ENCODE measurements at places on chromosomes 11 and 22.

- peak; percentile 59 for DNase-seq
Measured at GRCh38 chr11:72985645-72986044, 156.5 kb downstream of the FCHSD2 start.

DNA sequence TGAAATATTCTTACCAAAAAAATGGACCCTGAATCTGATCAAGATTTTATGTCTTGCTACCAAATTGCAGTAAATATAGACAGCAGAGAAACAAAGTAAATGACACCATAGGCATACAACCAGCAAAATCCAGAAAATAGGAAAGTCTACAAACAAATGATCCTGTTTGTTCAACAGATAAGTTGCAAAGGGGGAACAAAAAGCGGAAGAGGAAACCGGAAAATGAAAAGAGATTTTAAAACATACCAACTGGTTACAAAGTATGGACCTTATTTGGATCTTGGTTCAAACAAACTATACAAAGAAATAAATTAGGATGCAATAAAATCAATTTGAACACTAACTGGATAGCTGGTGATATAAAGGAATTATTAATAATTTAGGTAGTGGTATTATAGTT is 92.0 kb downstream of the TMPRSS5 start:
- no peak for DNase-seq

- DNase-seq = peak; percentile 8
Measured at GRCh38 chr11:18769802-18770456, 21.7 kb downstream of the PTPN5 start.

DNA sequence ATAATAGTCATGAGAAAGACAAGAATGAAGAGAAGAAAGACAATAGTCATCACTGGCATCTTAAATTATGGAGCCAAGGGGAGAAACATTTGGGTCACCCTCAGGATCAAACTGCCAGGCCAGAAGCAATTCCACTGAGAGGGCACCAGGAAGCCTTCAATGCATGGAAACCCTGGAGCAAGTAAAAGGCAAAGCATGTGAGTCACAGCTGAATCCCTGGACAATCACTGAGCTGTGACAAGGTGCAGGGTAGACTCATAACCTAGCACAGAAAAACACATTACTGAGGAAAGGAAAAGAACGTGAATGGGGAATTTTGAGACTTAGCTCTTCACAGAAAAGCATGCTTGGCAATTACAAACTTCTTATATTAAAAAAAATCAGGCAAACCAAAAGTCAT is 1.6 kb downstream of the KCNJ1 start:
- no peak for DNase-seq

DNA sequence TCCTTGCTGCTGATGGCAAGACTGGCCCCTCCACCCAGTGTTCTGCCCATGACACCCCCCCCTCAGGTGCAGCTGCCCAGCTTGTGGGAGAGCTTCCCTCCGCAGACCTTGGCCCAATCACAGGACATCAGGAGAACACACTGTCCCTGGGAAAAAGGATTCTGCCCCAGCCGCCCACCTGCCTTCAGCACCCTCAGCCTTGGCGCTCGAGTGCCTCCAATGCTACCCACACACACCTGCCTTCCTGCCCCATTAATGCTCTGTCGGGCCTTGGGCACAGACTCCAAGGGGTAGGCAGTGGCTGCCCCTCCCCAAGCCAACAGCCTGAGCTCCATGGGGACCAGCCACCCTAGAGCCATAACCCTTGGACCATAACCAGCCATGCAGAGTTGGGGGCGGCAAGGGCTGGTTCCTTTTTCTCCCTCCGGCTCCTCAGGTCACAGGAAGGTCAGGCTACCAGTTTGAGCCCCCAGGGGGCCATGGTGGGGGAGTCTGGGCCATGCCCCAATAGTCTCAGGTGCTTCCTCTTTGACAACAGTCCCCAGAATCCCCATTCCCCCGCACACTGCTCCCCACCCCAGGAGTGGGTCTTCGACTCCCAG is 1.3 kb upstream of the ZNF70 start:
- DNase-seq = peak; percentile 74

- DNase-seq = peak; percentile 73
Measured at GRCh38 chr22:45101515-45102227, 62.1 kb upstream of the NUP50 start.

GRCh38 chr11:19281041-19281440 is 40.3 kb upstream of the E2F8 start:
- DNase-seq = peak; percentile 48

- no peak for DNase-seq
Measured at GRCh38 chr11:7467652-7468051, 17.7 kb upstream of the OLFML1 start.

DNA sequence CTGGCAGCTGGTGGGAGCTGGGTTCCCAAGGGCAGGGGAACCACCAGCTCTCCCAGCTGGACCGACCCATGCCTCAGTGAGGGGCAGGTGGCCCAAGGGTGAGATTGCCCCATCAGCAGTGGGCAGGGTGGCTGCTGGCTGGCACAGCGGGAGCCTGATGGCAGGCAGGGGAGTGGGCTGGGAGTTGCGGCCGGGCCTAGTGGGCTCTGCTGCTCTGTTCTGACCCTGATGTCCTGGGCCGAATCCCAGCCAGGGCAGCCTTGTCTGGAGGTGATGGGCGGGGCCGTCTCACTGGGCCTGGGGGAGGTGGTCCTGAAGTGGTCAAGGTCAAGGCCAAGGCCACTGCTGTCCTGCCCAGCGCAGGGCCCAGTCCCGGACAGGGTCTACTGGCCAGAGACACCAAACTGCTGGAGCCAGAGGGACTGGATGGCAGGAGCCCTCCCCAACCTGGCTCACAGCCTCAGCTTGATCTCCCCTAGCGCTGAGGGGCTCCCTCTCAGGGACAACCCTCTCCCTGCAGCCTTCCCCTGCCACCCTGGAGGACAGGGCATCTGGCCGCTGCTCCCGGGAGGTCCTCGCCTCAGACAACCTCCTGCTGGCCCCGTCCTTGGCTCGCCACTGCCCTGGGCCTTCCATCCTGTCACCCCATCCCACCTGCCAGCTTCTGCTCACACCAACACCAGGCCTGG is 26.5 kb upstream of the PPARA start:
- DNase-seq = no peak

- peak; percentile 66 for DNase-seq
Measured at GRCh38 chr11:13465909-13466371, 2.9 kb upstream of the BTBD10 start.

DNA sequence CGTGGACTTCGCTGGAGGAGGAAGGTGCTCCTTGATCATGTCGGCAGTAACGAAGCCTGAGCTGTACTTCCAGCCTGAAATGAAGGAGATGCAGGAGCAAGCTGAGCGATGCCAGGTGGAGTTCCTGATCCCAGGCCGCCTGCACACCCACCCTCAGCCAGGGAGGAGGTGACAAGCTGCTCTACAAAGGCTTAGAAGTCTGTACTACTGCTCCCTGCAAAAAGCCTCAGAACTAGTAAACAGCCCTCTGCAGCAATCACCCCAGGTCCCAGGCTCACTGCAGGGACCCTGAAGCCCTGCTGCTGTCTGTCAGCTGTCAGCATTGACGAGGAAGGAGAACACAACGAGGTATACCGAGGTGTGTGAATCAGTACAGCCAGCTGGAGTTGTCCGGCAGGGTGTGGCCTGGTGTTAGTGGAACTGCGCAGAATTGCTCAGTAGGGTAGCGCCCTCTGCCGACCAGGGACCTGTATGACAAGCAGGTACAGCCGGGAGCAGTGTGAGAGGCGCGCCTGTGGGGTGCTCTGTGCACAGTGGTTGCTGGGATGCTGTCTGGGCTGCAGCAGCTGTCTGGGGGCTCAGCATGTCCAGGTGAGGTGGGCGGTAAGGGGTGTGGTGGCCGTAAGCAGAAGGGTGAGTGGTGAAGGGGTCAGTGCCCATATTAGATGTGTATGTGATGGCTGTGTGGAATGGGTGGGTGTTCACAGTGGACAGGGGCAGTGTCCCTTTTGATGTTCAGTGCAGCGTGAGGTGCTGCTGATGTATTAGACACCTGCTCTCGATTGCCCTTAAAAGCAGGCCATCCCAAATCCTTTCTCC is 7.6 kb downstream of the CYB5R2 start:
- peak; percentile 74 for DNase-seq

GRCh38 chr11:43404836-43405479 is 46.2 kb downstream of the TTC17 start:
- DNase-seq = no peak

DNA sequence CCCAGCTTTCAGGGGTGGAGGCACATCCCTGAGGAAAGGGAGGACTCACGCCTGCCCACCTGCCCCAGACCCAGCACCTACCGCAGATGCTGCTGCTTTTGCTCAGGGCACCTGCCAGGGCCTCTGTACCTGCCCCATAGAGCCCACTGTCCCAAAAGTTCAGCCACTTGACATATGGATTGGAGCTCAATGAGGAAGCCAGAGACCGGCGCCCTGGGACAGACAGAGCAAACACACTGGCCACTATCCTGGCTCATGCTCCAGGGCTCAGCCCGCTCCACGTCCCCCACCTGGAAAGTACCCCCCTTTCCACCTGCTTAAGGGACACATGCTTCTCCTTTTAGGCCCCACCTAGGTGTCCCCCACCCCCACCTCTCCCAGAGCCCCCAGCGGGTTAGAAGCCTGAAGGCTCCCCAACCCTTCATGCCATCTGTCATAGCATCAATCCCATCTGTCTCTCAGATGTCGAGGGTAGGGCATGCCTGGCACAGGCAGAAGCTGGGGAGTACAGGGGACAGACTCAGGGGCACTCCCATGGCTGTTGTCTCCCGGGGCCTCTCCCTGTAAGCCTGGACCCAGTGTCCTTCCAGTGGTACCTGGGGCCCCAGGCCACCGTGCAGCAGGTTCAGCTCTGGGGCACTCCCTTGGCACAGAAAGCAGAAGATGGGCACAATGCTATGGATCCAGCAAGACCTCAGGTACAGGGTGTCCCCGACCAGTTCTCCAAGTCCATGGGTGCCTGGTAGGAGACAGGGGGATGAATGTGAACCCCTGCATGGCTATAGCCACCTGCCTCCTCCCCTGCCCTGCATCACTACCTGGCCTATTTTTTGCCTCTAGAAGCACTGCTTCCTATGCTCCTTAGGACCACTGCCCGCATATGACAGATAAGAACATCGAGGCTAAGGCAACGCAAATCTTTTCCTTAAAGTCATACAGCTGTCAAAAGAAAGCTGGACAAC is 2.2 kb upstream of the P2RX6 start:
- DNase-seq = peak; percentile 59

GRCh38 chr11:108199446-108200321 is 22.8 kb downstream of the NPAT start:
- peak; percentile 7 for DNase-seq

GRCh38 chr11:68998390-68998911 is 14.6 kb downstream of the MRGPRF start:
- DNase-seq = peak; percentile 94

DNA sequence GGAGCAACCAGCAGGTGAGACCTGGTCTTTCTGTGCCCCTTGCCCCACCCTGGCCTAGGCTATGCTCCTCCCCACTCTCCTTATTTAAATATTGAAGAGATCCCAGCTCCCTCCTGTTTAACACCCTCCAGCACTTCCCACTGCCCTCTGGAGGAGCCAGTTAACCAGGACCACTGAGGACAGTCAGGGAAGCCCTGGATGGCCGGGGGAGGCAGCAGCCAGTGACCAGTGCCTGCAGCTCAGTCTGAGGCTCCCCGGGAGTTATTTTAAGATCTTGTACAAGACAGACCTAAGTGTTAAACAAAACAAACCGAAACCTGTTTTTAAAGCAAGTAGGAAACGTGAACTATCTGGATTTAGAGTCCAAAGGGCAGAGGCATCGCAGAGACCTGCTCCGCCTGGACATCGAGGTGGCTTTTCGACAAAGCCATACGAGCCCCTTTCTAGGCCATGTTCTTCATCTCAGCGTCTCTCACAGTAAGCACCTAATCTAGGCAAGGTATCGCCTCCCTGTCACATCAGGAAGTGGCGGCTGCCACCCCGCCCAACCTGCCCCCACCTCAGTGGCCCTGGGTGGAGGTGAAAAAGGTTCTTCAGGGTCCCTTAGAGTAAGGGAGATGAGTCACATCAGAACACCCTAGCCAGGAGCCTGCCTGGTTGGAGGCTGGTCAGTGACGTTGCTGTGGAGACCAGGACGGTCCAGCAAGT is 35.2 kb downstream of the TRMU start:
- DNase-seq = no peak
